ENCODE measurements at places on chromosomes 3 and 15.

- peak; percentile 61 for DNase-seq
These were observed 171.1 kb upstream of the STT3B start for GRCh38 chr3:31361371-31362273.

- DNase-seq = no peak
These were observed 103.6 kb upstream of the ICE2 start for GRCh38 chr15:60582370-60583036.

GRCh38 chr15:70670680-70671079 lies 92.7 kb downstream of the UACA start:
- no peak for DNase-seq

DNA sequence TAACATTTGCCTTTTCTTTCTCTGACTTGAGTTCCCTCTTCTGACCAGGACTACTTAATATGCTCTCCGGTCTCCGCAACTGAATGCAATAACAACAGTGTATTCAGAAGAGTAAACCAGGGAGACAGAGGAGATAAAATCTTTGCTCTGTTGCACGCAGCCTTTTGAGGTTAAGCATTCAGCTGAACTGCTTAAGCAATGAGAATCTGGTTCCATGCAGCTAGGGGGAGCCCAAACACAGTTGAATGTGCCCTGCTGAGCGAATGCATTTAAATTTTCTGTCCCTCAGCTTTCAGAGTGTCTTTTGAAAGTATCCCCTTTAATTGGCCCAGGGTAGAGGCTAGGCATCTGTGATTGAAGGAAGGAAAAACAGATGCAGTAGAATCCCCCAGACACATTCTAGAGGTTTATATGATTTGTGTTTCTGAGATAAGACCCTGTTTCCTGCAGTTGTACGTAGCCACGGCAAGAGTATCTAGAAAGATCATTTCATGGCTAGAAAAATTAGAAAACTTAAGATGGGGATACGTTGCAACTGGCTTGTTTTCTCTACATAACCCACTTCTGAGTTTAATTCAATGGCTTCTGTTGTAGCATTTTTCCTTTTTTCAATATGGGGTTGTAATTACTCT lies 309.6 kb downstream of the TUSC7 start:
- peak; percentile 56 for DNase-seq

DNA sequence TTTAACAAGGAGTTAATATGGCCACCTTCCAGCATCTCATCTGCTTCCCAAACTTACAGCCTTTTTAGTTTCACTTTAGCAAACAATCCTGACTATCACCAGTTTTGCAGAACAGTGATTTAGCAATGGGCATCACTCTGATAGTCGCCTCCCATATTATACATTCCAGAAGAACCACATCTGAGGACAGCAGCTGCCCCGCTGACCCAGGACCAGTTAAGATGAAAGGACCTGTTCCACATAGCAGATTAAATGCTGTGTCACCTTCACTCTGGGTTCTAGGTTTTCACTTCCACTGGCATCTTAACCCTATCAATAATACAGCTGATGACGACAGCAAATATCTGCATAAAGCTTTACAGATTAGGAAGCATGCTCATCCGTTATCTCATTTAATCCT lies 99.8 kb downstream of the TRIM69 start:
- peak; percentile 6 for DNase-seq

DNA sequence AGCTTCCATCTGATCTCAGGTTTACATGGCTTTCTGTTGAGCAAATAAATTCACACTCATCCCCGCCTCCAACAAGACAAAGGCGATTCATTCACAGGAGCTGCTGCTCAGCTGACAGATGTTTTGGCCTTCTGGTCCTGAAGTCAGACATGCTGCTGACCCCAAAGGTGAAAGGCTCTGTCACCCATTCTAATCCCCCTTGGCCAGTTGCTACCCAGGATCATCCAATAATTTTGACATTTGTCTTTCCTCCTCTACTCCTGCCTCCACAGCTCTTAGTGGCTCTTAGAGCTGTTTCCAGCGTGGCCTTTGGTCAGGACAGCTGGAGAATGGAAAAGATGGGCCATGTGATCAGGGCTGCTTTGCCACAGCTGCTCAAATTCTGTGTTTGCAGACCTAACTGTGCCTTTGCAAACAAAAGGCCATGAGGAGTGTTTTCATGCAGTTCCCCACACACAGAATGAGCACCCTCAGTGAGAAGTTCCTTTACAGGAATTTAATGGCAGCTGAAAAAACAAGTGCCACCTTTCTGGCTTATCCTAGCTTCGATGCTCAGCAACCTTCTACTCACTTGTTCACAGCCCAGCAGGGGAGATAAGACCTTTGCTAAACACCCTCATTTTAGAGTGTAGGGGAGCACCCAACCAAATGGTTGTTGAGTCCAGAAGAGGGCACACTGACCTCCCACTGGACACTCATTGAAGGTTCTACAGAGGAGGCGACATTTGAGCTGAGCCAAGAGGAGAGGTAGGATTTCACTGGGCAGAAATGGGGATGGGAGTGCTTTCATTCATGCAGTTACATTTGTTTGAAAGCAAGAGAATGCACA lies 39.0 kb downstream of the CYP19A1 start:
- DNase-seq = no peak

DNA sequence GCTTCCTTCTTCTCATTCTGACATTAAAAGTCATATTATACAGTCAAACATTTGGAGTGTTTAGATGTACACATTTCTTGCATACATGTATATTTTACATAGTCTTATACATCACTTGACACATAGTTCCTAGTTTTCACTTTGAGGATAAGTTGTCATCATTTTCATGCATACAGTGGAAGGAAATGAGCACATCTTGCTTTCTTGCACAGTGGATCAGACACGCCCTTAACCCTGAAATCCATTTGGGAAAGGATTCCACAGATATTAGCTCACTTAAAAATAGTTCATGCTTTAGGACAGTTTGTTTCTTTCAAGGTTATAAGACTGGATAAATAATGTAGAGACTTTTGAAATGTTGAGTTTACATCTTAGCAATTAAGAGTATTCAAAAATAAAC lies 148.6 kb upstream of the MME start:
- no peak for DNase-seq

DNA sequence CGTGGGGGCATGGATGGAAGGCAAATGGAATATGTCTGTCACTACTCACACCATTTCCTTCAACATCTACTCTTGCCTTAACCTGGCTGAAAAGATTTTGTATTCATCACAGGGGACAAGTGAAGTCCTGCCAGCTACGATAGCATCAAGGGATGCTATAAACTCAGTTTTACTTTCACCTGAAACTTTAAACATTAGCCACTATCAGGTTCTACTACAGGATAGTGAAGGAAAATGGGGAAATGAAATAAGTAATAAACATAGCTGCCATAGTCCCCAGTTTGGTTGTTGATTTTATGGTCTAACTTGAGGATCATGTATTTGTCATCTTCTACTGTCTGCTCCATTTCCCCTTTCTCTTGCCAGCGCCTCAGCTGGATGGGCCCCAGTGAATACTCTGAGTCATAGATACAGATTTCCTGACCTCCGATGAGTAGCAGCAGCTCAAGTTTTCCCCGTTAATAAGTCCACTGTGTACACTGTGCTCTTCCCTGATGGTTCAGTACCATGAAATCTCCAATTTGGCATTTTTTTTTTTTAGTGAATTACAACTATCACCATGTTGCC lies 338.2 kb upstream of the SLCO3A1 start:
- peak; percentile 74 for DNase-seq

- DNase-seq = peak; percentile 30
These were observed 357.7 kb downstream of the OTOL1 start for GRCh38 chr3:161854232-161854771.

- DNase-seq = no peak
These were observed 303.0 kb downstream of the PLOD2 start for GRCh38 chr3:145857956-145858355.

DNA sequence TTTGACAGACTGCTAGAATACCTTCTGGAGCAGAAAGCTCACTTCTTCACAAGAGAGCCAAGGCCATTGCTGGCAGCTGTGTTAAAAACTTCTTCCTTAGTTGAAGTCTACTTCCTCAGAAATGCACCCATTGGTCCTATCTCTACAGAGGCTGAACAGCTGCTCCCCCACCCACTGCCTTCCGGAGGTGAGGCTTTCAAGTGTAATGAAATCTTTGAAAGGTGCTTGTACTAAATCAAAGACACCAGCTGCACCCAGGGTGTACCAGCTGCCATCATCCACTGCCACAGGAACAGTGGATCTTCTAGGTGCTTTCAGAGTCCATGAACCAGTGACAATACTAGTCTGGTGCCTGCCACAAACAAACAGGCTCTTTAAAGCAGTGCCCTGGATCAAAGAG lies 26.4 kb upstream of the HERC1 start:
- DNase-seq = no peak

- no peak for DNase-seq
These were observed 244.5 kb downstream of the ZIC4 start for GRCh38 chr3:147161833-147162232.

DNA sequence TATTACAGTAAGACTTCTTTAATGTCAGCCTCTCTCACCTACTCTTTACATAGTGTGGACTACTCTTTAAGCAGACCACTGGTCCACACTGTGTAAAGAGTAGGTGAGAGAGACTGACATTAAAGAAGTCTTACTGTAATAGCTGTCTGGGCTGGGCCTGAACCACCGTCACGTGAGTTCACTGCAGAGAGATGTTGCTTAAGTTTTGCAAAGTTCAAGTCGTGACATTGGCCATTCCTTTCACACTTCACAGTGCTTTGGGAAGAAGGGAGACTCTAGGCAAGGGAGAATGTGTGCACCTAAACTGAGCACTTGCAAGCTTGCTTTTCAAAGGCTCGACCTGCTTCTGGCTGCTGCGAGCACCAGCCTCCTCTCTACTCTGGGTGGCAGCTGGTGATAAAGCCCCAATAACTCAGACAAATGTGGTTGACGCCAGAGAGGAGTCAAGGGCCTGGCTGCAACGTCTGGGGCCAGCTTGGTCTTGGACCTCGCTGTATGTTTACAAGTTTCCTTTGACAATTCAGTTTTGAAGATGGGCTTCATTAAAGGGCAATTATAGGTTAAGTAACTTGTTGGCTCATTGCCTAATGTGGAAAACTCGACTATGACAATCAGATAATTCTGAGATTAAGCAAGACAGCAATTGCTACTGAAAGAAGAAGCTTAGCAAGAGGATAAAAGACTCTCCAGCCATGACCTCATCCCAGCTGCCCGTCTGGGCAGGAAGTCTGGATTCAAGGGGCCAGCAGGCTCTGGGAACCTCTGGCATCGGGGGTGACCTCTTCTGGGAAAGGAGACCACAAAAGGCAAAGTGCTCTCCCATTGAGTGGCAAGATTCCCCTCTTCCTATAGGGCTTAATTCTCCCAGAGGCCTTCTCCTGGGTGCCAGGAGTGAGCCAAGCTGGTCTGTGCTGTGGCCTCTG lies 242.1 kb upstream of the TLE3 start:
- DNase-seq = no peak

DNA sequence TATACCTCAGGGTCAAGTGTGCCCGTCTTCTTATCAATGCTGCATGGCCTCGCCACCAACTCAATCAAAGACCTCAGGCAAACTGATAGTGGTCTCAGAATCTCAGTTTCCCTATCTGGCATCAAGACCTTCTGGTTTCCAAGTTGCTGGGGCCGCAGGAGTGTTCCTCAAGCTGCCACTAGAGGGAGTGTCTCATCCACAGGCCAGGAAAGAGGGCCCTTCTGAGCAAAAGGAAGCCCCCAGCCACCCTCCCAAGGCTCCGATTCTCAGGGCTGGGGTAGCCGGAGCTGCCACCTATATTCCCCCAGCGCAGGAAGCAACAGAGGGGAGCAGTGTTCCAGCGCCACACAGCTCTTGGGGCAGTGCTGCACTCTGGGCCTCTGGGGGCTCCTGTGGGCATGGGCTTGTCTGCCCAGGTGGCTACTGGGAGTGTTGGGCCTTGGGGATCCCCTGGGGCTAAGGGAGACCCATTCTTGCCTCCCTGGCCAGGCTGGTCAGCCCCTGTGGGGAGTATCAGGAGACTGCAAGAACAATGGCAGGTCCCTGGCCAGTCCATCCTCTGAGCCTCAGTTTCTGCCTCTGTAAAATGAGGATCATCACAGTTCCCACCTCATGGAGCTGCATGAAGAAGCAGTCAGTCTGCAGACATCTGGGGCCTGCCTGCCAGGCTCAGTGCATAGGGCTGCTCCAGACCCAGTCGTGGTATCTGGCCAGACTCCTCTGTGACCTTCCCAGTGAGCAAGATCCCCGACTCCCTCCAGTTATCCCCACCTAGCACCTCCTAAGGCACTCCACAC lies 23.4 kb upstream of the SEC13 start:
- peak; percentile 68 for DNase-seq

GRCh38 chr3:105877336-105877910 lies 8.6 kb upstream of the CBLB start:
- DNase-seq = no peak

DNA sequence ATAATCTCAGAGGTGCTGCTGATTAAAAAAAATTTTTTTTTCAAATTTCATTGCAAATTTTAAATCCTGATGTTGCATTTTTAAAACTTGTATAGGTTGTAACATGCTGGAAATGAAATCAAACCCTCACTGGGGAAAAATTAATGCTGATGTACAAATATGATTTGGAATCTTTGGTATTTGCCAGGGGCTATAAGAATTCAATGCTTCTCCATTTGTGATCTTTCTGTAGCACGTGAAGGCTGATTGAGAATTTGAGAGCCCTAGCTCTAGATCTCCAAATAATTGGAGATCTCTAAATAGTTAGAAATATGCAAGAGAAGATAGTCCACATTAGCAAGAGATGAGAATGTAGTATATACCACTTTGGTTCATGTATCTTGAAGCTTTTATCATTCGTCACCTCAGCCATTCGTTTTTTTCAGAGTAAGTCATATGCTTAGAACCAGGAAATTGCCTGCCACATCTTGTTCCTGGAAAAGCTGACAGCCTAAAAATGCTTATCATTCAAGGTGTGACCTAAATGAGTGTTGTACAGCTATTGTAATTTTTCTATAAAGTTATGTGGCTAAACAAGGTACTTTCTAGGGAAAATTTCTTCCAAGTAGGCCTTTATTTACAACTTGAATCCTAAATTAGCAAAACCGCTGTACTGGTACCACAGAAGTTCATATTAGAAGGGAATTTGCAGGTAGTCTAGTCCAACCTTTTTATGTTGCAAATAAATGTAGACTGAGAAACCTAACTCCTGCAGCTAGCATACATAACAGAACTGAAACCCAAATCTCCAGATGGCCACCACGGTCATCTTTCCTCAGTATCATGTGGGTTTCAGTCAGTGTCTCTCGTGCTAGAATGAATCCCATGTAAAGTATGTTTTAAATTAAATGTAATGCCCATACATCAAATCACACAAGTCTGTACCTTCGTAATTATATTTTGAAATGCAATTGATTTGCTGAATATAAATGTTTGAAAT lies 48.5 kb downstream of the FNDC3B start:
- no peak for DNase-seq

DNA sequence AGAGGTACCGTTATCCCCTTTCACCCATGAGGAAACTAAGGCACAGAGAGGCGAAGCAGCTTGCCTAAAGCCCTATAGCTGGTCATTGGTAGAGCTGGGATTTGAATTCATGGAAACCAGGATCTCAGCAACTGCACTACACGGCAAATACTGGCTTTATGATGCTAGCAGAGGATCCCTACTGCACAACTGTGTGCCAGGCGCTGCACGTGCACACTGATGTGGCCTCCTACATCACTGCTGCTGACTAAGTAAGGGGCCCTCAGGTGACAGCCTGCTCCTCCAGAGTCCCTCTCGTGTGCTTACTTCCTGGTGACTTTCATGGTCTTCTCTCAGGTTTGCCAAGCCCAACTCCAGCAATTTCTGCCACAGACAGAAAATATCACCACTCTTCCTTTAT lies 3.4 kb upstream of the POLG start:
- DNase-seq = no peak

- DNase-seq = no peak
These were observed 82.9 kb downstream of the TOP2B start for GRCh38 chr3:25581823-25582222.
